Stimulated activated CD4-positive, alpha-beta T cell treated with anti-CD3 and anti-CD28 coated beads, Interleukin-12 subunit alpha, Interleukin-12 subunit beta, amount 100 ng/mL, for 48 hours (primary cell): ENCODE measurements at places on chromosomes 12 and 14.

DNA sequence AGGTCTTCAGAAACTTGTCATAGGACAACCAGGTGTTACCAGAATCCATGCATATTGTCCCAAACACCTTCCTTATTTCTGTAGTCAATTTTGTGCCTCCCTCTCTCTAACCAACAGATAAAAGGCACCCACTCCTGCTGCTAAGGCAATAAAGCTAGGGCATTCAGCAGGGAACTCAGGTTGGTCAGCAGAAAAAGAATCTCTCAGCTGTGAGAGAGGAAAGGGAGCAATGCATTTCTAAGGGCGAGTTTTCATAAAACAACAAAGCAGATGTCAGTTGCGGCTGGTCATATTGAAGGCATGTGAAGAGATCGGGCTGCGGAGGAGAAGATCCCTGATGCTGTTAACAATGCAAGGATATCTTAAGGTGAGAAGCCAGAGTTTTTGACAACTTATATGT, 7.4 kb upstream of the POU6F1 start:
- no peak for DNase-seq

GRCh38 chr12:65325183-65325582, 46.7 kb downstream of the MSRB3 start:
- no peak for DNase-seq

DNA sequence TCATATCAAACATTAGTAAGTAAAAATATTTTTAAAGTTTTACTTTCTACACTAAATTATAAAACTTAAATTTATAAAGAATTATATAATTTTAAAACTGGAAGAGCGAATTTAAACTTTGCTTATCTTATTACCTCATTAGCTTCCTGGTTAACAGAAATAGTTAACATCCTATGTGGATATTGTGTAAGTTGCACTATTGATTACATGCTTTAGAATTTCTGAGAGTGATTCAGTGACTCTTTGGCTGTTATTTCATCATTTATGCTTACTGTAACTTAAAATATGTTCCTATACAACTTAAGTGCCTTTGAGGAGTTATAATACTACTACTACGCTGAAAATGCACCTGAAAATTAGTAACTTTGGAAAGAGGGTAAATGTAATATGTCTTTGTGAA, 101.4 kb downstream of the FOXA1 start:
- DNase-seq = no peak

DNA sequence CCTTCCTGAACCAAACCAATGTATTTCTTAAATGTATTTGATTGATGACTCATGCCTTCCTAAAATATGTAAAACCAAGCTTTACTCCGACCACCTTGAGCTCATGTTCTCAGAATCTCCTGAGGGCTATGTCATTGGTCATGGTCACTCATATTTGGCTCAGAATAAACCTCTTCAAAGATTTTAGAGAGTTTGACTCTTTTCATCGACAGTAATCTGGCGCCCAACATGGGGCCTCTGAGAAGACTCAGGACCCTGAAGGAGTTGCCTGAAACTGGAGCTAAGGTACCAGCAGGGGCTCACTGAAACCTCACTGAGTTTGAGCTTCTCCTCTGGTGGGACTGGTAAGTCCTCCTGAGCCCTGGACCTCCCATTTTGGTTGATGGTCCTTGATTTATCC, 17.2 kb upstream of the PSMC1 start:
- DNase-seq = no peak

GRCh38 chr14:37272569-37272968, 74.8 kb downstream of the MIPOL1 start:
- DNase-seq = no peak

- no peak for DNase-seq
Measured at GRCh38 chr14:95481391-95482022, 34.9 kb downstream of the SYNE3 start.

GRCh38 chr14:61466249-61466904, 145.0 kb downstream of the PRKCH start:
- DNase-seq = no peak

GRCh38 chr12:131603939-131604795, 106.7 kb upstream of the SFSWAP start:
- DNase-seq = no peak

DNA sequence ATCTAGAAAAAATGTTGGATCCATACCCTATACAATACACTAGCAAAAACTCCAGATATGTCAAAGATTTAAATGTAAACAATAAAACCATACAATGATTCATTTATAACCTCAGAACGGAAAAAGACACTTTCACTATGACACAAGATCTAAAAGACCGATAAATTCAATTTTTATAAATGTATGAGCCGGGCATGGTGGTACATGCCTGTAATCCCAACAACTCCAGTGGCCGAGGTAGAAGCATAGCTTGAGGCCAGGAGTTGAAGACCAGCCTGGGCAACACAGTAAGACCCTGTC, 2.5 kb upstream of the SOS2 start:
- DNase-seq = no peak

- no peak for DNase-seq
Measured at GRCh38 chr12:11070999-11071398, 8.9 kb upstream of the TAS2R46 start.

DNA sequence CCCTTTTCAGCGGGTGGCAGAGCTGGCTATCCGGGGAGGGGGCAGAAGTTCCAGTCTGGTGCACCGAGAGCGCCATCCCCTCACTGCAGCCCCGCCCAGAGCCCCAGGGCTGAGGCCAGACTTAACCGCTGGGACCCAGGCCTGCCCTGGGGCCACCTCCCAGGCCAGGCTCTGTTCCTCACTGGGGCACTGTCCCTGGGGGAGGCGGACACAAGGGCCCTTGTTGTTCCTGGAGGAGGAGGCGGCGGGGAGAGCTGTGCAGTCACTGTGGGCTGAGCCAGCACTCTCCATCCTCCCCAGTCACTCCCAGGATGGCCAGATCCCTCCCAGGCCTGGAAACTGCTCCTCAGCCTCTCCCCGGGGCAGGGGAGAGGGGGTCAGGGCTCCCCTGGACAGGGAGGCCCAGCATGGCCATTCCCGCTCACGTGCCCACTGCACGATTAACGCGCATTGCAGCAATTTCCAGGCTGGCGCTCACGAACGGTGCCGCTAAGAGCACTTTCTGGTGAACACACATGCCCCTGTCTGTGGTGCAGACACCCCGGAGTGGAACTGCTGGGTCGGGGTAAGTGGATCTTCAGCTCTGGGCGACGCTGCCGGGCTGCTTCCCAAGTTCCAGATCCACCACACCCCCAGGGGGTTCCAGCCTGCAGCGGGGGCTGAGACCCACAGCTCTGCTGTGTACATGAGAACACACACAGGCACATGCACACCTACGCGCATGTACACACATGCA, 89.8 kb upstream of the SFSWAP start:
- no peak for DNase-seq

- no peak for DNase-seq
Measured at GRCh38 chr12:66624806-66625205, 54.1 kb downstream of the GRIP1 start.

DNA sequence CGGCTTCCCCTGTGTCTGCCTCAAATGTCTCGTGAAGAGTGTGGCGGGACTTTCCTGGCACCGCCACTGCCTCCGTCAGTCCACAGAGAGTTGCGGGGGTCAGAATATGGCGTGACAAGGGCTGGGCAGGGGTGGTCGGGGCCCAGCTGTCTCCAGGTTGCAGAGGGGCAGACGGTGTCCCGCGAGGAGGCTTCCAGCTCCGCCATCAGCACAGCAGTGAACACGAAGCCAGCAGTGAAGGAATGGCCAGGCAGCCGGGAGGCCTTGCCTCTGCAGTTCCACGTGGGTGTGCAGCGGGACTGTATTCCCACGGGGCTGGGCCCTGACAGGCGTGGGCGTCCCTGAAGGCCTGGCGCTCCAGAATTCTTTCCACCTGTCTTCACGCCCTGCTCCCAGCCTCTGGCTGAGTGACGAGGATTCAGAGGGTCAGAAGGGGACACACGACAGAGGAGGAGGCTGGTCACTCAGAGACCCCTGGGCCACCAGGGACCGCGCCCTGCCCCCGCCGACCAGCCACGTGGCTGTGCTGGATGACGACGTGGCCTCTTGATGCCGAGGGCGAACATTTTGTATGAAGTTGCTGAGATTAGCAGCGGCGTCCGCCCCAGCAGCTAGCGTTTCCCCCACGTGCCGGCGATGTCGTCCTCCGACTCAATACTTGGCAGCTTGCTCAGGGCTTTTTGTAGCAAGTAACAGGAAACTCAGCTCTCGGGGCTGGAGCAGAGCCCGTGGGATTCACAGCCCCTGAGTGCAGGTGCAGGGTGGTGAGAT, 25.0 kb upstream of the GALNT9 start:
- DNase-seq = no peak

DNA sequence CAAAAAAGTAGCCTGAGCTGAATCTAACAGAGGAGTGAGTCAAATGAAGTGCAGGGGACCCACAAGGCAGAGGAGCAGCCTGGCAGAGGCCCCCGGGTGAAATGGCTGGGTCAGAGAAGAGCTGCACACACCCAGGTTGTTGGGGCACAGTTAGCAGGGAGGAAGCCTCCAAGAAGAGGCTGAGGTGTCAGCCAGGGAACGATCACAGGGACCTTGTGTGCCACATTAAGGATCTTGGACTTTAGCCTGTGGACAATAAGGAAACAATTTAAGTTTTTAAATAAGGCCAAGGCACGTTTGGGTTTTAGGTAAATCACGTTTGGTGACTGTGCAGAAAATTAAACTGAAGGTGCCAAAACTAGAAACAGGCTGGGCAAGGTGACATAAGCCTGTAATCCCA, 35.1 kb downstream of the OR10P1 start:
- no peak for DNase-seq

DNA sequence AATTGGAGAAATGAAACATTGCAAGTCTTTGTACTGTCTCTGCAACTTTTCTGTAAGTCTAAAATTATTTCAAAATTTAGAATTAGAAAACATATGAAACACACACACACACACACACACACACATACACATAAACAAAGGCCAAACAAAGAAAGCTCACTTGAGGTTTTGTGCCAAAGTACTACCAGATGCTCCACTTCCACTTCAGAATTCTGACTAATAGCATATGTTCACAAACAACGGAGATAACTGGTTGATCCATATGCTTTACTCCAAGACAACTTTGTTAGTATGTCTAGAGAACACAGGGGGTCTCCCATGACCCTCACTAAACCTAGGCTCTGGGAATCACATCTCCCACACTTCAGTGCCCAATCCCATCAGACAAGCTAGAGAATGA, 133.8 kb upstream of the CLEC14A start:
- no peak for DNase-seq

GRCh38 chr12:5244513-5244972, 187.4 kb upstream of the NTF3 start:
- DNase-seq = no peak

DNA sequence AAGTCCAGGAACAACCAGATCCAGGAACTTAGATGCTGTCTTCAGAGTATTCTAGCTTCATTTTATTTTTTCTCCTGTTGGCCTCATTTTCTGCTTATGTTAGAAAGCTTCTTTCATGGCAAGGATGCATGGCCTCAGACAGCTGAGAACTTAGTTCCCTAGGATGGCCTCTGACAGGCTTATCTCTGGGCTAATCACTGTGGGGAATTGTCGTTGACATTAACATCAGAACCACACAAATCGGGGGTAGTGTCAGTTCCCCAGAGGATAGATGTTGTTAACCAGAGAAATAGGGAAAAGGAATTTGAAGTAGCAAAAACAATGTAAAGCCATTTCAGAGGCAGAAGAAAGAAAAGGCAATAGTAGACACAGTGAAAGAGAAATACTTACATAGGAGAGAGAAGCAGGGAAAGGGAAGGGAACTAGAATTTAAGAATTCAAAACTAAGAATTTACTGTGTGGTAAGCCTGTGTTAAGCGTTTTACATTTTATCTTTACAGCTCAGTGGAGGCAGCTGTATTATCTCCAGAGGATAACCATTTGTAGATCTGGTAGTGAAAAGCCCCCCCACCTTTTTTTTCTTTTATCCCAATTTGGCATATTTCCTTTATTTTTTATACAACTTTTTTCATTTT, 21.8 kb downstream of the FUT8 start:
- no peak for DNase-seq

DNA sequence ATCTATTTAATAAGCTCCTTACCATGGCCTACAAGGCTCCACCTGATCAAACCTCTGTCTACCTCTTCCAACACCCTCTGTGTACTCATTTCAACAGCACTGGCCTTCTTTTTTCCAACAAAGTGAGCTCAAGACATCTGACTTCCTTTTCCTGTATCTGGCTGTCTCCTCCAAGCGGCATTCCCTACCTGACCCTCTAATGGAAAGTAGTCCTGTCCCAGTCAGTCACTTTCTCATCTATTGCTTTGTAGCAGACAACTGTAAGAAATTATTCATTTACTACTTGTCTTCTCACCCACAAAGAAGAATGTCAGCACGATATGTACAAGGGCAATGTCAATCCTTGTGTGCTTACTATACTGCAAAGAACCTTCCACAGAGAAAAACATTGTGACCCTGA, 149.6 kb downstream of the MED13L start:
- DNase-seq = no peak

DNA sequence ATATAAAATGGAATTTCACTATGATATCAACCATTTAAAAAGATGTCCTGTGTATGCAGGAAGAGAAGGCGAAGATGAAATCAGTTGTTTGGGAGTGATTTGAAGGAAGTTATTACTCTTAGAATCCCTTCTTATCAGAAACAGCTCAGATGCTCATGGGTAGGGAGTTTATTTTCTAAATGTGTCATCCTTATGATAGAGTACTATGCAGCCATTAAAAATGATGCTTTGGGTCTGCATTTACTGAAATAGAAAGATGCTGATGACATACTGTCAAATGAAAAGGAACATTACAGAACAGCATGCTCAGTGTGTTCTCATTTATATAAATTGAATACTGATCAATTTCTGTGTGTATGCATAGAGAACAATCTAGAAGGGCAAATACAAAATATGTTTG, 69.8 kb upstream of the MED13L start:
- DNase-seq = no peak

DNA sequence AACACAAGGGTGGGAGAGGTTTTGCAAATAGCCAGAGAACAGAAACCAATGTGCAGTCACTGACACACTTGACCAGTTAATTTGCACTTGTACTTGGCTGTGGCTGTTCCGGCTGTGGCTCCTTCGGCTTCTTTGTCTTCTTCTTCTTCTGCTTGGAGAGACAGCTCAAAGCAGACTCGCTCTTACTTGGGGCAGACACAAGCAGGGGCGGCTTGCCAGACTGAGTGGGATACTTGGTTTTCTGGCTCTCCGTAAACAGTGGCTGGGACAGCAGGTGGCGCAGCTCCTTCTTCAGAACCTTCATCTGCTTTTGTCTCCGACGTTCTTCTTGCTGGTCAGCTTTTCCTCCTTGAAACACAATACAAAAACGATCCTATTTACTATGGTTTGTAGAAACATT, 25.0 kb downstream of the OTUB2 start:
- DNase-seq = no peak

- no peak for DNase-seq
Measured at GRCh38 chr14:96806836-96807235, 9.7 kb downstream of the VRK1 start.

GRCh38 chr14:81625343-81625742, 91.7 kb upstream of the SEL1L start:
- DNase-seq = no peak

GRCh38 chr14:83257466-83258439, 1724.1 kb upstream of the SEL1L start:
- DNase-seq = no peak

DNA sequence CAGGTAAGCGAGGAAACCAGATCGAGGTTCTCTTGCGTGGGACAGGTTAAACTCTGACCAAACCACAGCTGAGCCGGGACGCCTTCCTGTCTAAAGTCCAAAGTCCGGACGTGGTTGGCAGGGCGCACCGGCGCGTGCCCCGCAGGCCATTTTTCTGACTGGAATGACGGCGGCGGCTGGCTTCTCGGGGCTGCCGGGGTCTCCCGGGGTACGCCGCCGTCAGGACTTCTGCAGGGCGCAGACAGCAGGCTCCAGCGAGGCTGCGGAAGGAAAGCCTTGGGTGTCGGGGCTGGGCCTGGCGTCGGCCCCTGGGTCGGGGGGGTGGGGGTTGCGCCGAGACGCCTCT, 32.8 kb downstream of the MIA2 start:
- peak; percentile 31 for DNase-seq
